ENCODE measurements at places on chromosomes 6 and 20.

DNA sequence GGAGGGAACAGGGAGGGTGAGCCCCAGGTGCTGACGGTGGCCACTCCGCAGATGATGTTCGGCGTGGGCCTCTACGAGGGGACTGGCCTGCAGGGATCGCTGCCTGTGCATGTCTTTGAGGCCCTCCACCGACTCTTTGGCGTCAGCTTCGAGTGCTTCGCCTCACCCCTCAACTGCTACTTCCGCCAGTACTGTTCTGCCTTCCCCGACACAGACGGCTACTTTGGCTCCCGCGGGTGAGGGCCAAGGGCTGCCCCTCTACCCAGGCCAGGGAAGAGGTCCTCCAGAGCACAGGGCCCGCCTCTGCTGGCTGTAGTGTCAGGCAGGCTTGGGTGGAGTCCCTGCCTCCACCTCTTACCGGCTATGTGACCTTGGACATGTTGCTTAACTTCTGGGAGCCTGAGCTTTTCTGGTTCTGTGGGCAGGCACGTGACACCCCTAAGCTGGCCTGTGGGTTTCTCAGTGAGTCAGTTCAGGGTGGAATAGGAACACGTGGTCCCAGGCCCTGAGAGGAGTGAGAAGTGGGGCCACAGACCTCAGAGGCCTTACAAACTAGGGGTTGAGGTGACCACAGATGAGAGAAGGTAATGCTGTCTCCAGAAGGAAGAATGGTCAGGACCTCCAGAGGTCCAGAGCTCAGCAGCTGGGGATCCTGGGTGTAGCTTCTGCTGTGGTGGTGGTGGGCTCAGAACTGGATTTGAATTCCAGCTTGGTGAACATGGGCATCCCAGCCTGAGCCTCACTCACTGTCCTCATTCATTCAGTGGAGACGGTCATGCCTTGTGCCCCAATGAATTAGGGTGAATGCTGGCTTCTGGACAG is 11.9 kb downstream of the PCIF1 start:
- no peak for DNase-seq

DNA sequence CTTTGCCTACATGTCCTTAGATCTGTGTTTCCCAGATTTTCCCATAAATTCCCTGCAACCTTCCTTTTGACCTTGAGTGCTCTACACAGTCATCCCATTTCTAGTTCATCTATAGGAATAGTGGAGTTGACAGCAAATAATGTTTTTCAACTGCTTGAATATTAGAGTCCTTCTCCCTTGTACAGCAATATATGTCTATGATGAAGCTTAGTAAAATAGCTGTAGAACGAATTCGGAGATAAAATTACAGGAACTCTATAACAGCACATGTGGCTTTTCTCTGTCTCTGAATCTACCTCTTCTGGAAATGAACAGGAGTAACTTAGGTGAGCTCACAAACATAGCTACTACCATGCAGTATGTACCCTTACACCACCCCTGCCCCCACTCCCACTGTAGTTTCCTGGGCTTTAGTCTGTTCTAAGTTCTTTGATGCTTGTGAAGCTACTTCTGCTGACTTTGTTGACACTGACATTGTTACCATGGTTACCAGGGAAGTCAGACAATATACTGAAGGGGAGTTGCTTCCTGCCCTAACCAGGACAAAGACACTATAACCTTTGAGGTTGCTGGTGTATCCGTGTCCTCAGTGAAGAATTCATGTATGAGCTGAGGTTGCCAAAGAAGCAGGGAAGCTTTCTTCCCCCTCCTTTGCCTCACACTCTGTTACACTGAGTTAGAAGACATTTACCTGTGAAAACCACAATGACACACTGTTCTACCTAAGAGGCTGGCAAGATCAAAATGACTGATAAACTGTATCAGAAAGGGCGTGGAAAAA is 35.8 kb upstream of the SHLD1 start:
- DNase-seq: no peak

DNA sequence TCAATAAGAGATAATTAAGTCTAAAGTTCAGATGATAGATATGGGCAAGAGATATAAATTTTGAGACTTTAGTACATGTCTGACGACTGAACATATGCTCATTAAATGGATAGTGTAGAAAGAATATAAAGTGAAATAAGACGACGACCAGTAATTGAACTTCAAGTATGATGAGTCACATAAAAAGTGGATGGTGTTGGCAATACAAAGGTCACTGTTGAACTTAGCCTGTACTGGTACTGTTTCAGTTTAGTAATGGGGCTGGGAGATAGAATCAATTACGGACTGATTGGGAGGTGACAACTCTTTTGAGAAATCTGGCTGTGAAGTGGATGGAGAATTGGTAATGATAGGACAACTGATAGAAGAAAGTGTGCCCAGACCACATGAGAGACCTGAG is 68.1 kb downstream of the IBTK start:
- DNase-seq: no peak

DNA sequence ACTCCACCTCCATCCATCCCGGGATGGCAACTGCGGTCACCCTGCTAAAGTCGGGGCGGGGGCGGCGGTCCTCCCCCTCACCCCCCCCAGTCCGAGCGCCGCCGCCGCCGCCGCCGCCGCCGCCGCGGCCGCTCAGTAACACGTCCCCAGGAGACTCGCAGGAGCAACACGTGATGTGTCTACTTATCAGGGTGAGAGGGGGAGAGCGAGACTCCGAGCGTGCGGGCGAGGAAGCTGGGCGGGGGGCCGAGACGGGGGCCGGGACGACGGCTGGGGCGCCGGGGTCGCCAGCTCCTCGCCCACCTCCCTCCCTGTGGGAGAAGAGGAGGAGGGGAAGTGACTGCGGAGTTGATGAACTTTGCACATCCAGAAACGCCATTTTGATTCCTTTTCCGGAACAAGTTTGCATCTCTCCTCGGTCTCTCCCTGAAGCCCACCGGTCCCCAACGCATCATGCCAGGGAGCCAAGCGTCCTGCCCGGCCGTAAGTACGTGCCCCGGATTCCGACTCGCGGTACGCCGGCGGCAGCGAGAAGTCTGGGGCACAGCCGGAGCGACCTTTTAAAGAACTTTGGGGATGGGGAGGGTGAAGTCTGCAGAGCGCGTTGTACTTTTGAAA is at the start of gene RREB1:
TSS of gene RREB1 (plus strand) at position 384 of the 618 bp plus-strand sequence. CDS start 73,951 bp downstream, outside the sequence.
- peak; percentile 46 for DNase-seq

DNA sequence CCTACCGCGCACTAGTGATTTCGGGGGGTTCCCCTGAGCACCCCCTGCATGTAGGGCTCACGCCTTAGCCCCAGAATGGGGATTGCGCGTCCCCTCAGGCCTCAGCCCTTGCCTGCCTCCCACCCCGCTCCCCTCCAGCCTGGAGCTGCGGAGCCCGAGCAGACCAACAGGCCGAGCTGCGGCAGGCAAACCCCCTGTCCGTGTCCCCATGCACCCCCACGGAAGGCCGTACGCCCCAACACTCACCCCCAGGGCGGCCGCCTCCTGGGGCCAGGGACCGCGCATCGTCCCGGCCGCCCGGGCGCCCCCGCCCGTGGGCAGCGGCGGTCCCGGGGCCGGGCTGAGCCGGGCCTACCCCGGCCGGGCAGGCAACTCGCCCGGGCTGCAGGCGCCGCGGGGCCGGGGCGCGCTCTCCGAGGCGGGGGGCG is 1.2 kb upstream of the KCNB1 start:
- DNase-seq: no peak

- DNase-seq: no peak
These were observed 49.6 kb upstream of the PTPRK start for GRCh38 chr6:128569732-128570679.

Measured in neural crest cell (in vitro differentiated cells).